ENCODE measurements at places on chromosomes 1 and 21.

GRCh38 chr21:41727784-41728763 is 38.8 kb downstream of the RIPK4 start:
- DNase-seq: no peak

- DNase-seq: peak; percentile 85
Measured at GRCh38 chr1:10575616-10576015, 100.9 kb downstream of the PEX14 start.

DNA sequence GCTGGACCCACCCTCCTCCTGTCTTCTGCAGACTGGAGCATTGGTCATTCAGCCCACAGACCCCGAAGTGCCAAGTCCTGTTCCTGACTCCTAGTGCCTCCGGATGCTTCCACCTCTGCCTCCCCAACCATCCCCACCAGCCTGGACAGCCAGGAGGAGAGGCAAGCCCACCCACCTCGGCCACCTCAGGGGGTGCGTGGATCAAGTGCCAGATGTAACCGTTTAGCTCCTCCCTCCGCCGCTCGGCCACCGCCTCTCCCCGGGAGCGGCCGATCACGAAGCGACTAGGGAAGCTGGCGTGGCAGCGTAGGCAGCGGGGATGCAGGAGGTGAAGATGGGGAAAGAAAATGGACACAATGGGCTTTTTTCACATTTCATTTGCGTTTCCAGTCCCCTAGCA is 18.1 kb upstream of the PPP1R15B start:
- DNase-seq: no peak

DNA sequence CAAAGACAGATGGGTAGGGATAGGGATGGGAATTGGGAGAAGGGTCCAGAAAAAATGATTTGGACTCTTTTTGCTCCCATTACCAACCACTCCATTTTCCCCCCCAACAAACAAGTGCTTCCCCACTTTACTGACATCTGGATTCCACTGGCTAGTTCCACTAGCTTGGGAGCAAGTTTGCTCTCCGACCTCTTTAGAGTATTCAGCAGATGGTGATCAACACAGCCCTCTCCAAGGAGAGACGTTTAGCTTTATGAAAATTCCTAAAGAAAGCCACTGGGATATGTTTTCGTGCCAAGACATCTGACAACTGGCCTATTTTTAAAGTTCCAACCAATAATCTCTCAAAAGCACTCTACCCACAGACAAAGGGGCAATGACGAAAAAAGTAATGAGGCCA is 50.3 kb downstream of the ITPKB start:
- DNase-seq: no peak

GRCh38 chr21:34548781-34549376 is 36.9 kb upstream of the KCNE1 start:
- DNase-seq: no peak

DNA sequence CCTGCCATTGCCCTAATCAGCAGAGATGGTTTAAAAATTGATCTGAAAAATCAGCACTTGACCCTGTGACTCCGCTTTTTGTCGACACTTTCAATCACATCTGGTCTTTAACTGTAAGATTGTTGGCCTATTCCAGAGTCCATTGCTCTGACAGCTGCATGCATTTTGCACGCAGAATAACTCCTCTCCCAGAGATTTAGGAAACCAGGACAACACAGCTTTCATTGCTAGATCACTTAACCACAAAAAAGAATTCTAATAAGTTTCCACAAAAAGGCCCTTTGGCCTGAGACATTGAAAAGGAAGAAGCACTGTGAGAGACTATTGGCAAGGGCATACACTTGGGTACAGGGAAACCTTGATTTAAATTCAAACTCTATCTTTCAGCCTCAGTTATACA is 373.1 kb downstream of the TGFB2 start:
- DNase-seq: no peak

DNA sequence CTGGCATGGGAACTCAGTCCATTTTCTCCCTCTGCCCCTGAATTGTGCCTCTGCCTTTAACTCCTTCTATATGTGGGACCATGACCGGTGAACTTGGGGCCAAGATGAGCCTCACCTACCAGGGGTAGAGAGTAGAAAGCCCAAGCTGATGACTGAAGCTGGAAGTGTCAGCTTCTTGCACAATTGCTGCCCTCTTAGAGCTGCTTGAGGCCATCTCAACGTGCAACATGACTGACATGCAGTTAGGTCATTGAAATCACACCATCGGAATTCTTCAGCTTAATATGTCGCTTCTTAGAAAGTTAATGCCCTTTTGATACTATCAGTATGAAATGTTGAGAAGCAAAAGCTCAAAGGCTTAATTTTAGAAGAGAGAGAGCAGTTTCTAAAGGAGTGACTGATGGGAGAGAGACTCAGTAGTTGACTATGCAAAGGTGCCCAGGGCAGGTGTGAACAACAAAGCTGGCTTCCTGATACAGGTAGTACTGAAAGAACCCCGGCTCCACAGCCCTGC is 89.4 kb upstream of the UBE2U start:
- no peak for DNase-seq

- no peak for DNase-seq
Measured at GRCh38 chr1:207996636-207997035, 85.7 kb upstream of the CD34 start.

- peak; percentile 55 for DNase-seq
Measured at GRCh38 chr1:30782361-30783255, 25.0 kb upstream of the LAPTM5 start.

- DNase-seq: no peak
Measured at GRCh38 chr1:24337455-24337854, 18.3 kb downstream of the GRHL3 start.

DNA sequence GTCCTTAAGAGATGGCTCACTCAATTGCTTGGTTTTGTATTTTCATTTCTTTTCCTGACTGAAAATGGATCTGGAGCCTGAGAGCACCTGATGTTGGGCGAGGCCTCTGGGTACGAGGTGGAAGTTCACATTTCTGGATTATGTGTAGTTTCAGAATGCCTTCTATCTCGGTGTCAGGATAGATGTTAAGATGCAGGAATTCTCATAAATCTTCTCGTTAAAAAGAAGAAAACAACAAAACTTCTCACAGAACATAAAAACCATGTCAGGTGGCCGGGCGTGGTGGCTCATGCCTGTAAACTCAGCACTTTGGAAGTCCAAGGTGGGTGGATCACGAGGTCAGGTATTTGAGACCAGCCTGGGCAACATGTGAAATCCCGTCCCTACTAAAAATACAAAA is 101.8 kb downstream of the RHOU start:
- DNase-seq: no peak

GRCh38 chr21:41374177-41374712 is 12.4 kb downstream of the MX2 start:
- no peak for DNase-seq

DNA sequence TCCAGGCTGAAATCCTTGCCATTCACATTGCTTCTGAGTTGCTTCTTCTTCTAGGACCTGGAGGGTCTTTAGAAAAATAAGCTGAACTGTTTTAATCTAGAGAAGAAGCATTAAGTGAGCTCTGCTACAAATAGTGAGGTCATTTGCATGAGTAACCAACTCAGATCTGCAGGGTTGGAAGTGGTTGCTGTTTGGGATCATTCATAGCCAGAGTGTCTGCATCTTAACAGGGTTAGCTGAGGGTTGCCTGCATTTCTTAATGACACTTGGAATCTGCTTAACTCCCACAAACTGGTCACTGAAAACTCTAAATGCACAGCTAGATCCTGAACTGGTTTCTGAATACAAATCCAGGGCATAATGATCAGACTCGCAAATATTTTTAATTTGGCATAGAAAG is 9.9 kb downstream of the CNIH3 start:
- DNase-seq: peak; percentile 45

DNA sequence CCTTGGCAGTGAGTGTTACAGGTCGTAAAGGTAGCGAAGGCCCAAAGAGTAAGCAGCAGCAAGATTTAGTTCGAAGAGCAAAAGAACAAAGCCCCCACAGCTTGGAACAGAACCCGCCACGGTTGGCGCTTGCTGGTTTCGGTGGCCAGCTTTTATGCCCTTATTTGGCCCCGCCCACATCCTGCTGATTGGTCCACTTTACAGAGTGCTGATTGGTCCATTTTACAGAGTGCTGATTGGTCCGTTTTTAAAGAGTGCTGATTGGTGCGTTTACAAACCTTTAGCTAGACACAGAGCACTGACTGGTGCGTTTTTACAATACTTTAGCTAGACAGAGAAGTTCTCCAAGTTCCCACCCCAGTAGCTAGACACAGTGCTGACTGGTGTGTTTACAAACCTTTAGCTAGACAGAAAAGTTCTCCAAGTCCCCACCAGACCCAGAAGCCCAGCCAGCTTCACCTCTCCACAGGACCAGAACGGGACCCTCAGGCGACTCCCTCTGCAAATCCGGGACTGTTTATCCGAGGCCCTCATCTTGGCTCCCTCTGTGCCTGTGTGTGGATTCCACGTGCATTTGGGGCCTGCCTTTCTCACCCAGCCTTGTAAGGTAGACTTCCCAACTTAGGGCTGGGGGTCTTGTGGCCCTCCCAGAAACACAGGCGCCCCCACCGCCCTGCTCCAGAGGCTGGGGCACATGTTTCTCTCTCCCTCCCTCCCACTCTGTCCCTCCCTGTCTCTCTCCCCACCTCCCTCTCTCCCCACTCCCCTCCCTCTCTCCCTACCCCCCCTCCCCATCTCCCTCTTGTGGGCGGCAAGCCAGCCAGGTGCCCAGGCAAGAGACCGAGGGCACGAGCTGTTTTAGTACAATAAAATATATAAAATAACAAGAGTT is 12.6 kb downstream of the FTCD start:
- DNase-seq: no peak

DNA sequence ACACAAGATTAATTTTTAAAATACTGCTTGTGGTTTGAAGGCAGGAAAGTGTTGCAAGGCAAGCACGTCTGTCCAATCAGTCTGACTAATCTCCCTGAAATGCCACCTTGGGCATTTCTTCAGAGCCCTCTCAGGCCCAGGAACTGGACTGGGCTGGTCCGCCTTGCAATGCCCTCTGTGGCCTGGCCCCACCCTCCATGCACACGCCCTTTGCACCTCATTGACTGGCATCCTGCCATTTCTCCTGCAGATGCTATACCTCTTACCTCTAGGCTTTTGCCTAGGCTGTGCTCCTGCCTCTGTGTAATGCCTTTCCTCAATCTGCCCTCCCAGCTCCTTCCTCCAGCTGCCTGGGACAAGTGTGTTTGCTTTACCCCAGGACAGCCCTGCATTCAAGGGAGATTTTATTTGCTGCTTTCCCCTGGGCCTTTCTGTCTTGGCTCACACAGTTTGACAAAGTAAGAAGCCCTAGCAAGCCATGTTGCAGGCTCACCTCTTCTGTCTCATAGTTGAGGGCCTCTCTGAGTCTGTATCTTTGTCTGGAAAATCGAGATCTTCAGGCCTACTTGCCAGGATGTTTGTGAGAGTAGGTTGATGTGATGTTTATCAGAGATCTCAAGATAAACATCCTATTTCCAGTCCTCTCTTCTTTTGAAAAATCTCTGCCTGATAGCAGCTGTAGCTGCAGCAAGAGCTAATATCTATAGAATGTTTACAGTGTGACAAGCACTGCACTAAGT is 149.2 kb upstream of the JUN start:
- DNase-seq: peak; percentile 96

DNA sequence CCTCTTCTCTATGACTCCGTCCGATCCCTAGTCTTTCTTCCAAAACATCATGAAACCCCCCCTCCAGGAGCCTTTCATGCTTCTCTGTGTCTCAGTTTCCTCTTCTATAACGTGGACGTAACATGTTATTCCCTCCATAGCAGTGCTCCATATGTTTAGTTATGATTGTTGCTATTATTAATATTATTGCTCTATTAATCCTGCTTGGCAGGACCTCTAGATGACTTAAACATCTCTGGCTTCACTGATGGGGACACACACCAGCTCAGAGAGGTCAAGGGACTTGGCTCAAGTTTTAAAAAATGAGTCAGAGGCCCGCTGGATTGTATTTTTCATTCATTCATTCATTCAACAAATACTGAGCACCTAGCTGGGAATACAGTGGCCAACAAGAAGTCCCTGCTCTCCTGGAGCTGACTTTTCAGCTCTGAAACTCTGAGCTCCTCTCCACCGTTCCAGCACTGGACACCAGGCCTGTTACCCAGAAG is 404 bp upstream of the CPLANE2 start:
- peak; percentile 18 for DNase-seq

DNA sequence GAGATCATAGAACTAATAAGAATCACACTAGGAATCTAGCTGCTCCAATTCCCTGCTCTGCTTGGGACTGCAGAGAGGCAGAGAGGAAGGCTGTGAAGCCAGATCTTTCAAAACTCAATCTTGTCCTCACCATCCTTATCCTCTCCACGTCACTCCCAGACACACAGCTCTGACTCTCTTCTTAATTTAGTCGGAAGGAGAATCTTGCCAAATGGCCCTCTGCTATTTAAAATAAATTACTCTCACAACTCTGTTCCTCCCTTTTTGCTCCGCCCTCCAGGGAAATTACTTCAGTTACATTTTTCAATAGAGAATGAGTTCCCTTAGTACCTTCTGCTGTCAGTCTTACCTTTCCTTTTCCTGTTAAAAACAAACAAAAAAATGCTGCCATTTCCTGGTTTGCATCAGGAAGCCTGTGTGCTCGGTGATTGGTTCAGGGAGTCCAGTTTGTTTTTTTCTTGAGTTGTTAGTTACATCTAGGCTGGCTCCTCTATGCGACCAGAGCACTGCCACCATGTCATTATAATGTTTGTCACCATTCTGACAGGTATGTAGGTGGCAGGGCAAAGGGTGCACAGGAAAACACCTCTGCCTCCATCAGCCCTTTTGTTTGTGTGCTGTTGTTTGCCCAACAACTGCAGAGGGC is 80.1 kb downstream of the FCRL5 start:
- DNase-seq: no peak

DNA sequence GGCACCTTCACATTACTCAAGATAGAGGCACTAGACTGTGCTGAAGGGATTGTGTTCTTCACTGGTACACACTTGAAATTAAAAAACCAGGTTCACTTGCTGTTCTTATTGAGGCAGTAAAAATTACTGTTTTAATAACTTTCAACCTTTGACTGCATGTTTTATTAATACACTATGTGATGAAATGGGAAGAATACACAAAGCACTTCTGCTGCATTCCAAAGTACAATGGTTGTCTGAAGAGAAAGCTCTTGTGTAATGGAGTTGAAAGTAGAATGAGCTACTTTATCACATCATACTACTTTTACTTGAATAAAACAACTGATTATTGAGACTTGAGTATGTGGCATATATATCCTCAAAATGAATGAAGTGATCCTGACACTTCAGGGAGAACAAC is 49.7 kb downstream of the LRRC8C start:
- no peak for DNase-seq

DNA sequence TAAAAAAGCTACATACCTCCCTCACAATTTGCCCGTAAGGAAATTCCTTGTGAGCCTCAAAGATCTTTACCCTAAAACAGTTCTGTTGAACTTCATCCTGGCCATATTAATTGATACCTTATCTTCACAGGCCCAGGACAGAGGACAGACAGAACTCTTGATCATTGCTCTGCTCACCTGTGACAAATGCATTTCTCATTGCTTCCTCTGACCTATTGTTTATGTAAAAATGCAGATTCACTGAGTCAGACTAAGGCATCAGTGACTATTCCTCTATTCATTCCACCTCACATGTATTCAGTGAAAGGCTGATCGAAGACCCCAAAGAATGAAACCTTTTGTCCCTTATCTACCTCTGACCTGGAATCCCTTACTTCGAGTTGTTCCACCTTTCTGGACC is 61.0 kb downstream of the BACH1 start:
- DNase-seq: peak; percentile 44

- DNase-seq: peak; percentile 25
Measured at GRCh38 chr1:17719874-17720273, 35.3 kb upstream of the ACTL8 start.

Measured in HT1080 (cell line).